Sigmoid colon (tissue), 7 donors: ENCODE measurements at places on chromosomes 3 and 15. TPM values are rescaled to one million over a fixed set of nuclear protein-coding genes. Genes with fewer than 3 reads are reported as not detected.

Gene FETUB
- not detected for total RNA-seq

Gene MB21D2
- 5.8 TPM for total RNA-seq

Gene AQR
- total RNA-seq, result 21.0 TPM

Gene CSTA
- 3.6 TPM for total RNA-seq

Gene CLDN18
- not detected for total RNA-seq

Gene GOLGA8R
- 1.8 TPM for total RNA-seq

Gene PLSCR2
- not detected for total RNA-seq

Gene CA12
- 2.2 TPM for total RNA-seq

Gene SLC22A14
- not detected for total RNA-seq

Gene LRRC31
- not detected for total RNA-seq

DNA sequence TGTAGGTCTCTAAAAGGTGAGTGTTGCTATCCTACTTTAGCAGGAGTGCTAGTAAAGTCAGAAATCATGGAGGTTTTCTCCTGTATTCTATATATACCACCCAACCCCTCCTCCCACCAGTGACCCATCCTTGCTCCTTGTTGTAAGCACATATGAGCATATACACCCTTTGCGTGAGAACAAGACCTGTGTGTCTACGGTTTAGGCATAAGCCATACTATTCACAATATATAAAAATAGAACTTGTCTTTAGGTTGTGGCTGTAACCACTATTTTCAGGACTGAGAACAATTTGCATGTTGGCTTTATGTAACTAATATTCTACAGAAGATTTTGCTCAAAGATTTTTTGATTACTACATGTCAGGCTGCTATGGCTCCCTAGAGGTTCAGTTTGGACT is 59.1 kb upstream of the TOP2B start:
- DNase-seq, result no peak

GRCh38 chr3:62046326-62046725 is 327.0 kb downstream of the FEZF2 start:
- DNase-seq, result no peak

DNA sequence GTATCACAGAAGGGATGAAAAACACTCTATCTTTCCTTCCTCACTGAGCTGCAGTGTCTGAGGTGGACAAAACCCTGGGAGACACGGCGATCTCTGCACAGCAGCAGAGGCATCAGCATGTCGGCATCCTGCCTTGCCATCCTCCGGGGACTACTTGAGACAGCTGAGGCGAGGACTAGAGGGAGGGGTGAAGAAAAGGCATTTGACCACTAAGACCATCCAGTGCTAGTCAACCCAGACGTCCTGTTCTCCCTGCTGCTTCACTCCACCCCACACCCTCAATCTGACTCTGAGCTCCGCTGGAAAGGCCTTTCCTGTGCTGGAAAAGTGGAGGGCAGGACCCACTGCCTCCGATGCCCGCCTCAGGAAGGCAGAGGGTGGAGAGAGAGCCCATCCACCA is 67.3 kb downstream of the VGLL4 start:
- DNase-seq, result no peak

- no peak for DNase-seq
These were observed 25.8 kb downstream of the AQP9 start for GRCh38 chr15:58163985-58164384.

- no peak for DNase-seq
These were observed 5.3 kb upstream of the NCK1 start for GRCh38 chr3:136856665-136857064.

DNA sequence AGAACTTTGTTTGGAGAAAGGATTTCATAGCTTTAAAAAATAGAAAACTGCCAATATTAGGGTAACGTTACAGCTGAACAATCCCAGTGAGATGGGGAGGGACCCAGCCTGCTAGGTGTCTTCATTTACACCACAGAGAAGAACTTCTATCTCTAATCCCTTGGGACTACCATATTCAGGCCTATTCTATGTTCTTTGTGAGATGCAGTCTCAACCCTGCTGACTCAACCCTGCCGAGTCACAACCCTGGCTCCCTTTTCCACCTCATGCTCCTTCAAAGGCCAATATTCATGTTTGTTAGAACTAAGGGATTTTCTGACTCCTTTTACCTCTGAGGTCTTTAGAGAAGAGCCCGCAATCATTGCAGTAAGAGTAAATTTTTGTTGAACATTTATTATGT is 350.5 kb downstream of the EPHB1 start:
- no peak for DNase-seq

- no peak for DNase-seq
These were observed 31.2 kb downstream of the SPATA12 start for GRCh38 chr3:57091521-57092273.

DNA sequence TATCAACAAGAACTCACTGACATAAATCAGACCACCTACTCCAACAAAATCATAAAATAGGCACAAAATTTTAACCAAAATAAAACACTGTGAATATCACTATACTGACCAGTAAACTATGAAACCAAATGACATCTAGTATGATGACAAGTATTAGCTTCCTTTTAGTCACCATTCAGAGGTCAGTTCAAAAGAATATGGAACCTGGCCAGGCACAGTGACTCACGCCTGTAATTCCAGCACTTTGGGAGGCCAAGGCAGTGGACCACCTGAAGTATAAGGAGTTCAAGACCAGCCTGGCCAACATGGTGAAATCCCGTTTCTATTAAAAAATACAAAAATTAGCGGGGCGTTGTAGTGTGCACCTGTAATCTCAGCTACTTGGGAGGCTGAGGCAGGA is 65.8 kb downstream of the SMARCC1 start:
- DNase-seq, result no peak
